ENCODE measurements at places on chromosomes 12 and 14.

DNA sequence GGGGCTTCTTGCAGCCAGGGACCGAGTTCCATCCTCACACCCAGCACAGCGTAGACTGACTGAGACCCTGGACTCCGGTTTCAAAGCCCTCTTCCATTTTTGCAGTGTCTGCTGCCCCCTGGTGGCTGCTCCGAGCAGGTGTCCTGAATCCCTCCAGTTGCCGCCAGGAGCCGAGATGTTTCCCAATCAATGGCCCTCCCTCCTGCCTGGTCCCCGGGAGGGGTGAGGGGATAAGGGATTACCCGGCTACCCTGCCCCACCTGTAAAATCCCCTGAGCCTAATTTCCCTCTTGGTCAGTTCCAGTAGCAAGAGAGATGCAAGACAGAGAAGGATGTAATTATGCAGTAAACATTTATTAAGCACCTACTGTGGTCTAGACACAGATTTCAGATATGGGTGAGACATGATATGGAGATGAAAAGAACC lies 55.0 kb downstream of the PHETA1 start:
- peak; percentile 91 for ATAC-seq

GRCh38 chr14:62778852-62779251 lies 266.4 kb downstream of the KCNH5 start:
- ATAC-seq, result no peak

DNA sequence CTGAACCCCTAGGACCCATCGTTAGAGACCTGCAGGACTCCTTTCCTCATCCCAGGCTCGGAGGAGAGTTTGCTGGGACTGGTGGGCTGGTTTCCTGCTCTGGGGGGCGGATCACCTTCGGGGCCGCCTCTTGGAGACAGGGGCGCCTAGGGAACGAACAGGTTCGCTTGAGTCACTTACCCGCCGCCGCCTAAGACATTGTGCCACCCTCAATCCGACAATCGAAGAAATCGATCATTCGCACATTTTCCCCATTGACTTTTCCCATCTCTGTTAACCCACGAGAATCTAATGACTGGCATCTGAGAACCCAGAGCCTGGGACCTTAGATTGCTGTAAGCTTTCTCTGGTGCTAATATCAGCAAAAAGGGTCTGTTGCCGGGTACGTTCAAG lies 322 bp downstream of the SLC39A9 start:
- no peak for ATAC-seq

DNA sequence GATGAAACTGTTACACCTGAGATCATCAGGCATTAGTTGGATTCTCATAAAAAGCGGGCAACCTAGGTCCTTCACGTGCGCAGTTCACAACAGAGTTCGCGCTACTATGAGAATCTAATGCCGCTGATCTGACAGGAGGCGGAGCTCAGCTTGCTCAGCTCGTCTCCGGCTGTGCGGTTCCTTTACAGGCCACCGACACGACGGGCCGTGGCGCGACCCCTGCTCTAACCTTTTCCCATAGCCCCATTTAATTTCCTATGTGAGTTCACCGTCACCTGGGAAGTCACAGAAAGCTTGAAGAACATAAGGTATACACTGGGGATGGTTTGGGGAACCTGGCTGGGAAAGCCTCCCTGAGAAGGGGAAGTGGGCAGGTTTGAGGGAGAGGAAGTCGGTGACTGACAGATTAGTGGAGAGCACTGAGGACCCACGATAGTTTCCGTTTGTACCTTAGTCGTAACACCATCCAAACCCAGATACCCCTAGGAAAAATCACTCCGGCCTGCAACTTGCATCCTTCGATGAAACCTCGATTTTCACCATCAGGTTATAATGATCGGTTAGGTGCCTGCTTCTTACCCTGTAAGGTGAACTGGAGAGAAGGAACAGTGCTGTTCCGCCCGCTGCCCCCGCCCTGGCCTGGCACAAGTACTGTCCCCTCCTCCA lies 2.8 kb upstream of the AAAS start:
- no peak for ATAC-seq

DNA sequence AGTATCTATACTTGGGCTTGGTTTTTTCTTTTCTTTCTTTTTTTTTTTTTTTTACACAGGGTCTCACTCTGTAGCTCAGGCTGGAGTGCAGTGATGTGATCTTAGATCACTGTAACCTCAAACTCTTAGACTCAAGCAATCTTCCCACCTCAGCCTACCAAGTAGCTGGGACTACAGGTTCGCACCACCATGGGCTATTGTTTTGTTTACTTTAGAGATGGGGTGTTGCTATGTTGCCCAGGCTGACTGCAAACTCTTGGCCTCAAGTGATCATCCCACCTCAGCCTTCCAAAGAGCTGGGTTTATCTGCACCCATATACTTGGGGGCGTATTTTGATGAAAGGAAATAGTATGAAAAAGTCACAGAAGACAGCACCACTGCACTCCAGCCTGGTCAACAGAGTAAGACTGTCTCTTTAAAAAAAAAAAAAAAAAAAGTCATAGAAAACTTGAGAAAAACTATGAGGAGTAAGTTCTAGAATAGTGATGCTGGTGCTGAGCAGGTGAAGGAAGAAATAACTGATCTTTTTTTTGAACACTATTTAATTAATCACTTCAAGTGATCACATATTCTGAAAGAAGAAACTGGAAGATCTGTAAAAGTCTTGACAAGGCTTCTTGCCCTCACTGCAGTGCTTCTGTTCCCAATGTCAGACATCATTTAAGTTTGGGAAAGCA lies 53.8 kb upstream of the NPFF start:
- peak; percentile 23 for ATAC-seq

Data from SK-N-SH treated with all-trans-retinoic acid at 6 μM for 48 hours (cell line).